ENCODE measurements at places on chromosomes 5 and 9.
A peak's percentile ranks its signal among the peaks of the same experiment; 100 is the strongest.

DNA sequence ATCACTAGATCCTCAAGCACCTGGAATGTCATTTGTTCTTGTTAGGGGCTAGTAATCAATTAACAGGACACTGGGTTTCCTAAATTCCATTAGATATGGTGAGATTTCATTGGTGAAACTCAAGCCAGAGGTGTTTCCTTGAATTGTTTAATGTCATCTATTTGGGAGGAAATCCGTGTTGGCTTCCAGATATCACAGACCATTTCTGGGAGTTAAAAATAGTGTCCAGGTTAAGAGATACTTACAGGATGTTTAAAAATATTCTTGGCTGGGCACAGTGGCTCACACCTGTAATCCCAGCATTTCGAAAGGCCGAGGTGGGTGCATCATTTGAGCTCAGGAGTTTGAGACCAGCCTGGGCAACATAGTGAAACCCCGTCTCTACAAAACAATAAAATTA, 688.3 kb upstream of the WWC1 start:
- DNase-seq: no peak

GRCh38 chr9:22257026-22257816, 189.4 kb upstream of the DMRTA1 start:
- DNase-seq: no peak

DNA sequence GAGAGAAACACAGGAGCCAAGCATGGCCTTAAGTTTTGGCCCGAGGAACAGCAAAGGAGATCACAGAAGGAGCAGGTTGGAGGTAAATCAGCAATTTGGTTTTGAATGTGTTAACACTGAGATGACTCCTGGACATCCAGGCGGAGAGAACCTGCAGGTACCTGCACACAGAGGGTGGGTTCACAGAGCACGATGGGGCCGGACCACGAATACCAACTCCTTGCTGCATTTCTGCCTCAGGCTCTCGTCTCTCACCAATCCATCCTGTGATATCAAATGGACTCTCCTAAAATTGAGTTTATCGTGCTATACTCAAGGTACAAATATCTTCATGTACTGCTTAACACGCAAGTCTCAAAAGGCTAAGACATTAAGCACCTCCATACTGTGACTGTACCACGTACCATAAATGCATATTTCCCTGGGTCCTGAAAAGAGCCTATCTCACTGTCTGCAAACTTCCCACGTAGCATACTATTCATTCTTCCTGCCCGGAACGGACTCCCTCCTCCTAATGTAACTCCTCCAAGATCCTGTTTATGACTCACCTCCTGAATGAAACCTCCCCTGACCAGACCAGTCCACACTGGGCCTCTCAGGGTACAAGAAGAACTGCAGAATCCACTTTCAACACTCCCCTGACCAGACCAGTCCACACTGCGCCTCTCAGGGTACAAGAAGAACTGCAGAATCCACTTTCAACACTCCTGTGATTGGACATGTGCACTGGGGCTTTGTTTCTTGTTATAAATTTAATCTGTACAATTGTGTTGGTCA, 380.8 kb upstream of the RFX3 start:
- no peak for DNase-seq

DNA sequence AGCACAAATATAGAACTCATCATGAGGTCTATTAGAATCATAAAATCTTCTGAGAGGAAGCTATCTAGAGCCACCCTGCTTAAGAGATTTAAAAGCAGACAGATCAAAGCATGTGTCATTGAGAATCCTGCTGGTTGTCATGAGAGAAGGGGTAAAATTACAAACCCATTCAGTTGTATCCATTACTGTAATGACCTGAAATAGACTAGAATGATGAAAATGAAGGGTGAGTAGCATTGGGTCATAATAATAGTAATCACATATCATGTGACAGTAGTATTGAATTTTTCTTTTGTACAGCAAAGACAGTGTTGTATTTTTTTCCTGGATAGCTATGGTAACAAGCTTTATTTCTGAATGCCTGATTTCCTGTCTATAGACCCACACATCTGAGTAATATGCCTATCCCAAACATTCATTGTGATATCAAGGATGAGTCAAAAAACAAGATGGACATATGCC, 149.0 kb downstream of the PDE4D start:
- no peak for DNase-seq

DNA sequence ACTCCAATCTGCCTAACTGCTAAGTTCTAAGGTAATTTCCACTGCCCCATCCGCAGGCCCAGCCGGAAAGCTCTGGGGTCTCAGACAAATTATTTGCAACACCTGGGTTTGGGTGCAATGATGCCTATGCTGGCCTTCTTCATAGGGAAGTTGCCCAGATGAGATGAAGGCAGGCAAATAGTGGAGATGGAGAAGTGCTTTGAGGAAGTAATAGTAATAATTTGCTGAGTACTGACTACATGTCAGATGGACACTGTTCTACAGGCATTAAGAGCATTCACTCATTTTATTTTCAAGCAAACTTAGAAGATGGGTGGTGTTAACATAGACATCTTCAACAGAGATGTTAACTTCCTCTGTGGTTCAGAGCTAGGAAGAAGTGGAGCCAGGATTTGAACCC, 3.8 kb downstream of the PCDH12 start:
- no peak for DNase-seq

DNA sequence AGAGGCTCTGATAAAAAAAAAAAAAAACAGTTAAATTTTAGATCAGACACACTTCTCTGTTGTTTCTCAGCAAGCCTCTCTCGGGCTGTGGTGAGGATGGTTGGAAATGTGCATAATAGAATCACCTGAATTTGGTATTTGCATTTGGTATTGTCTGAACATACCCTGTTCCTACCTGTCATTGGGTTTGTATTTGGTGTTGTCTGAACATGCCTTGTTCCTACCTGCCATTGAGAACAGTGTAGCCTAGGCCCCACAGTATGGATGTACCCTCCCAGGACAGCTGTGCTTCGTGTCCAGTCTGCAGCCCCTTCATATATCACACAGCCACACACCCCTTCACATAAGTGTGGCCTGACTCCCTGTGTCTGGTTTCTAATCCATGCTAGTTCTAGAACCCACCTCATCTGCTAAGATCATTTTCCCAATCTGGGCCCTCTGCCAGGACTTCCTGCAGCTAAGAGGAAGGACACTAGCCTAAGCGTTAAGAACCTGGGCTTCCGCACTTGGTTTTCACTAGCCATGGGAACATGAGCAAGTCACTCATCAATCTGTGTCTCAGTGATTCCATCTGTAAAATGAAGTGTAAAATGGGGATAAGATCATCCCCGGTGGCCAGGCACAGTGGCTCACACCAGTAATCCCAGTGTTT, 49.2 kb downstream of the ITGA2 start:
- DNase-seq: no peak

DNA sequence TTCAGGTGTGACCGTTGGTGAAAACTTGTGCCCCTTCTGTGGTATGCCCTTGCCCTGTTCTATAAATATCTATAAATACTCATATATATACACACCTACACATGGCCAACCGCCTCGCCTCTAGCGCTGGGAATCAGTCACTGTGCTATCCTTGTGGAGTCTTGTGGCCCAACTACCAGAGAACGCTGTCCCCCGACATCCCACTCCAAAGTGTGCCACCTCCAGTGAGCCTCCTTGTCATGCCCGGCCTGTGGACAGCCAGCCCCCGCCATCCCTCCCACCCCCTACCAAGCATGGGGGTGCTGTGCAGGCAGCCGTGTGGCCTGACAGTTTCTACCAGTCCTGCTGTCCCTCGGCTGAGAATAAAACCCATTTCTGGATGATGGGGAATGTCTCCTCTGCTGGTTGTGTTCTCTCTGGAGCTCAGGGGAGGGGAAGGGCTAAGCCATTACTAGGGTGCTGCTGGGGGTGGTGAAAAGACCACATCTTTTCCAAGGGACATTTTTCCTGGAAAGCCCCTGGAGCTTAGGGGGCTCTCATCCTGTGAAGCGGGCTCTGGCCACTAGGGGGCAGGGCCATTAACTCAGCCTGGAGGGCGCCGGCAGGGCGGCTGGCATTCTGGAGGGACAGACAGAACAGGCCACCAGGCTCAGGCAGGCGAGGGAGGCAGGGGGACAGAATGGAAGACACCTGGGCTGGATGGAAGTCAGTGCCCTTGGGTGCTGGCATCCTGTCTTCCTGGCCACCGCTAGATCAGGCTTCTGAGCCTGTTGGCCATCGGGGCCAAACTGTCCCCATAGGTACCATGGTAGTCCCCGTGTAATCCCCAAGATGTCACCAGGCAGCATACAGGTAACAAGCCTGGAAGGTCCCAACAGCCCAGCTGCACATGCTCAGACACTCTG, 20.7 kb downstream of the GOLGA2 start:
- DNase-seq: peak; percentile 67

DNA sequence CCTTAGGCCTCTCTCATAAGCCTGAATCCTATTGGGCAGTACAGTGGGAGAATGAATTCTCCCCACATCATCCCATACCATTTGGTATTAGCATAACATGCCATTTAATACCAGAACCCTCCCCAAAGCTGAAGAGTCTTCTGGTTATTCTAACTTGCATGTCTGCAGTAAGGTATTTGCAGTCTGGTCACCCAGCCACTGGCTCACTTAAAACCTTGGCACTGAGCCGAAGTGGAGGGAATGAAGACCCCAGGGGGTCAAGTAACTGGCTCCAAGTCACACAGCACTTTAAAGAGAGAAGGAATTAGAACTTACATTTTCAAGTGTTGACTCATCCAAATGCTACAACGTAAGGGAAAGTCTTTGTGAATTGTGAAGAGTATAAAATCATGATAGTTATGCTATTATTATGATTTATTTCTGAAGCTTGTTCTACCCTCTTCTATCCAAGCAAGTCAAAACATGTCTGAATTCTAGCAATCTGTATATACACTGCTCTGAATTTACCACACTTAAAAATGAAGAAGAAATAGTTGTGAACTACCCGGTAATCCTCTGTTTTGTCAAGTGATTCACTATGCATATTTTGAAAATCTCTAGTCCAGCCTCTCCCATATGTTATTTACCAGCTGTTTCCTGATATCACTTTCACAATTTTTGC, 28.5 kb downstream of the GLRA1 start:
- no peak for DNase-seq

All from hematopoietic multipotent progenitor cell treated with erythropoietin and hydrocortisone succinate and interleukin-3 and kit ligand, for 15 days (in vitro differentiated cells).